ENCODE measurements at places on chromosomes 16 and 17.

DNA sequence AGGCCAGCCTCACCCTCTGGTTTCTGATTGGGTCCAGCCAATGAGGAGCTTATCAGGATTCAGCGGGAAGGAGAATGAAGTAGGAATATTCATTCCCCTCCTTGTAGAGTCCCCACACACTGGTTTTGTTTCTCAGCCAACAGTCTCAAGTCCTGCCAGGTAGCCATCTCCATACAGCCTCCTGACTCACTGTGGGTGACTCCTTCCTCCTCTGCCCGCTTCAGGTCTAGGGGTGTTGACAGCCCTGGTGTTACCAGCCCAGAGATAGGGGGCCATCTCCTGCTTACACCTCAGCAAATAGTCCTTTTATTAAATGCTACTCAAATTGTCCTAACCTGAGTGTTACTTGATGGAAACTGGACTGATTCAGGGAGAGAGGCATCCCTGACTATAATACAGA, 4.0 kb upstream of the MFAP4 start:
- no peak for DNase-seq

DNA sequence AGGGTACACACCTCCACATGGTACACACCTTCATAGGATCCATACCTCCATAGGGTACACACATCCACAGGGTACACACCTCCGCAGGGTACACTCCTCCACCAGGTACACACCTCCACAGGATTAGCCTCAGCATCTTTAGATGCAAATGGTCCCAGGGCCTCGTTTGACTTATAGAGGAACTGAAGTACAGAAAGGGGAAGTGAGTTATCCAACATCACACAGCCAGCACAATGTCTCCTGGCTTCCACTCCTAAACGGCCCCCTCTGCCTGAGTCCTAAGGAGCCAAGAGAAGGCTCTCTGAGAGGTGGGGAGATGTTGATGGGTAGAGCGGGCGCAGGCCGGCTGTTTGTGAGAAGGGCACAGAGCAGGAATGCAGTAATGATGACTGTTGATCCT, 12.0 kb downstream of the FOXN1 start:
- no peak for DNase-seq

DNA sequence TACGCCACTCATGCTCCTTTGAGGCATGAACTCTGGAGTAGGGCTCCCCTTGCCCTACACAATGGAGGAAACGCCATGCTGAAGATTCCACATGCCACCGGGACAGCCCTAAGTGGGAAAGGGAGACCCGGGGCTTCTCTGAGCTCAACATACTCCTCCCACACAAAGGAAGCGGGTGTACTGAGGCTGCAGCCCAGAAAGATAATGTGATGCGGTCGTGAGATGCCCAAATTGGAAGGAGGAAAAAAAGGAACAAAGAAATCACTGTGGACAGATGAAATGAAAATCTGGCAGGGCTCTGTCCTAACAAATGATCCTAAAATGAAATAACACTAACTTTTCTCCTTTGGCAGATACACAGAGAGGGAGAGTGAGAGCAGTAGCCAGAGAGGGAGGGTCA, 182.1 kb downstream of the ZFHX3 start:
- no peak for DNase-seq

- no peak for DNase-seq
These were observed 52.0 kb upstream of the SREBF1 start for GRCh38 chr17:17888821-17889220.

GRCh38 chr17:9658593-9659211, 13.4 kb downstream of the USP43 start:
- no peak for DNase-seq
